Mesothelial cell of epicardium (in vitro differentiated cells): ENCODE measurements at places on chromosomes 6 and 20.

GRCh38 chr20:24376311-24377099 lies 92.9 kb upstream of the SYNDIG1 start:
- H3K27me3 ChIP-seq: peaks cover 25% of the 10 kb centered on the region
- no peak overlapping the region for H3K4me3 ChIP-seq
- no peak for DNase-seq
- no peaks in the 10 kb centered on the region for H3K36me3 ChIP-seq
- peaks cover 5% of the 10 kb centered on the region for H3K4me1 ChIP-seq

DNA sequence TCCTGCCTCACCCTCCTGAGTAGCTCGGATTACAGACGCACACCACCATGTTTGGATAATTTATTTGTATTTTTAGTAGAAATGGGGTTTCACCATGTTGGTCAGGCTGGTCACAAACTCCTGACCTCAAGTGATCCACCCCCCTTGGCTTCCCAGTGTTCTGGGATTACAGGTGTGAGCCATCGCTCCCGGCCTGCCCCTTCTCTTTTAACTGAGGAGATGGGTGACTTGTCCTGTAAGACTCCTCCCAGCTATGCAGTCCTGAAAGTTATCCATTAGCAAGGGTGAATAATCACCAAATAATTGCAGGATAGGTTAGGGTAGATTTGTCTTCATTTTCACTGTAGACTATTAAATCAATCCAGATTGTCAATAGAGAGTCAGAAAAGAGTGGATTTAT lies 40.5 kb upstream of the JARID2 start:
- H3K4me1 ChIP-seq: peaks cover 28% of the 10 kb centered on the region
- H3K36me3 ChIP-seq: no peaks in the 10 kb centered on the region
- H3K27ac ChIP-seq: peak overlapping the region; percentile 61
- H3K4me3 ChIP-seq: no peak overlapping the region
- DNase-seq: no peak
- H3K27me3 ChIP-seq: no peaks in the 10 kb centered on the region

DNA sequence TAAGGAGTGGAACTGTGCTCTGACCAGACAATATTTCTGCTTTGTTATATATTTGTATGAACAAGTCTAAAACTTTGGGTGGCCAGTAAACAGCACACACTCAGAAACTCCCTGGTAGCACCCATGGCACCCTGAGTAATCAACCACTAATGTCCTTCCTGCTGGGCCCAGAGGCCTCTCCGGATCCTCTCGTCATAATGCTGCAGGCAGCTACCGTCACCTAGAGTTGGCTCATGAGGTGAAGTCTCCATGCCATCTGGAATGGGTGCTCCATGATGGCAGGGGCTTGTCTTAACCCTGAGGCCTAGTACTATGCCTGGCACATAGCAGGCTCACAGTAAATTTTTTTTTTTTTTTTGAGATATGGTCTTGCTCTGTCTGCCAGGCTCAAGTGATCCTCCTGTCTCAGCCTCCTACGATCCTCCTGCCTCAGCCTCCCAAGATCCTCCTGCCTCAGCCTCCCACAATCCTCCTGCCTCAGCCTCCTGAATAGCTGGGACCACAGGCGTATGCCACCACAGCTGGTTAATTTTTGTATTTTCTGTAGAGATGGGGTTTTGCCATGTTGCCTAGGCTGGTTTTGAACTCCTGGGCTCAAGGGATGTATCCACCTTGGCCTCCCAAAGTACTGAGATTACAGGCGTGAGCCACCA lies 3.0 kb upstream of the SDCBP2 start:
- H3K4me3 ChIP-seq: no peak overlapping the region
- H3K4me1 ChIP-seq: peaks cover 11% of the 10 kb centered on the region
- H3K27me3 ChIP-seq: no peaks in the 10 kb centered on the region
- peaks cover 9% of the 10 kb centered on the region for H3K36me3 ChIP-seq
- H3K27ac ChIP-seq: no peak overlapping the region

DNA sequence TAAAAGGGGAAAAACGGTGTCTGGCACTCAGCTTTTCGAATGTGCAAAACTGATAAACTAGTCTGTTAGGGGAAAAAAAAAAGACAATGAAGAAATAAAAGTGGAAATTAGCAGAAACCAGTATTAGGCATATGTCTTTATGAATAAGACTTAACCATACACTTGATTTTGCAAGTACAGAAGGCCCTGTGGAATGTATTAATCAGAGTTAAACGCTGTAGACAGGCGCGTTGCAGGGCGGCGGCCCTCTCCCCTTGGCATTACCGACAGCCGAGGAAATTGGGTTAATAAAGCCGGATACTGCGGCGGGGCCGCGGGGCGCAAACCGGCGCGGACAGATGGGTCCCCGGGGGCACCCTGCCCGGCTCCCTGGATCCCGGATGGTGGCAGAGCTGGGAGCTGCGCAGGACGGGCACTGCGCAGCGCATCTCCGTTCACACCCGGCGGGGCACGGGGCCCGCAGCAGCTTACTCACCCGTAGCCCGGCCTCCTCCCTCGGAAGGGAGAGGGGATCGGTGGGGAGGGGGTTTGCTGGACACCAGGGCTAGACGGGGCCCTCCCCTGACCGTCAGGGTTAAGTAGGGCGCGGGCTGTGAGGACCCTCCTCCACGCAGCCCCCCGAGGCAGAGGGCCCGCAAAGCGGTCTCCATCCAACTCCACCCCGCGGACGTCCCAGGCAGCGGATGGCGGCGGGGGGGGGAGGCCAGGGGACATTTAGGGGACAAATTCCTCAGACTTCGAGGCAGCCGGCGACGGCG lies 2.0 kb downstream of the BHLHE23 start:
- H3K4me1 ChIP-seq: peaks cover 7% of the 10 kb centered on the region
- H3K4me3 ChIP-seq: no peak overlapping the region

DNA sequence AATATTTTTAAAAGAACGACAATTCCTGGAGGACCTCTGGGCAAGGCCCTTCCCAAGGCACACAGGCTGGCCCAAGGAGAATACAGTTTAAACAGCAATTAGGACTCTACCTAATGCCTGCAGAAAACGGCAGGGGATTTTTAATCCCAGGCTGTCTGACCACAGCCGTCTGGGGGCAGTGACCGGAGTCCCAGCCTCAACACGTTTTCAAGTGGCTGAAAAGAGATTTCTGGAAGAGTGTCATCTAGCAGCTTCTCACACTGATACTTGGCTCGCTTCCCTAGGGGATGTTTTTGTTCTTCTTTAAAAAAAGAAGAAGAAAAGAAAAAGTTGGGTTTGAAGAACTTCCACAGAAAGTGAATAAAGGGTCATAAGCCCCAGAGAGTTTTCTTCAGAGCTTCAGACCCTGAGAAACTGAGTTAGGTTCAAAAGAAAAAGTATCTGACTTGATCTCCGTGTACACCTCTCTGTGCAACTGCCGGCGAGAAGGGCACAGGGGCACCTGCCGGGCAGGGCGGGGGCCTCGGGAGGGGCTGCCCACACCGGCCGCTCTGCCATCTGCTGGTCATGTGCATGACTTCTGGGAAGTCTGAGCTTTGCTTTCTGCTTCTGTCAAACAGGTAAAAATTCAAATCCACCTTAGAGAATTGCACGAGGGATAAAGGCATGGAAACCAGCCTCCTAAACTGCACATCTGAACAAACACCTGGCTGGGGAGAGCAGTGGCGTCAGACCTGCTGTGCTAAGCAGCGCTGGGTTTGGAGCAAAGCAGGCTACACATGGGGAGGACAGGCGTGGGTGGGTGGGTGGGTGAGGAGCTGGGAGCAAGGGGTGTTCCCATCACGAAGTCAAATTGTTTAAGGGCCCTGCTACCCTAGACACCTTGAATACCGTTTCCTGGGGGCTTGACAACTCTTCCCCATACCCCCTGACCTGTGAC lies 33.0 kb downstream of the RRBP1 start:
- H3K27ac ChIP-seq: peak overlapping the region; percentile 54

DNA sequence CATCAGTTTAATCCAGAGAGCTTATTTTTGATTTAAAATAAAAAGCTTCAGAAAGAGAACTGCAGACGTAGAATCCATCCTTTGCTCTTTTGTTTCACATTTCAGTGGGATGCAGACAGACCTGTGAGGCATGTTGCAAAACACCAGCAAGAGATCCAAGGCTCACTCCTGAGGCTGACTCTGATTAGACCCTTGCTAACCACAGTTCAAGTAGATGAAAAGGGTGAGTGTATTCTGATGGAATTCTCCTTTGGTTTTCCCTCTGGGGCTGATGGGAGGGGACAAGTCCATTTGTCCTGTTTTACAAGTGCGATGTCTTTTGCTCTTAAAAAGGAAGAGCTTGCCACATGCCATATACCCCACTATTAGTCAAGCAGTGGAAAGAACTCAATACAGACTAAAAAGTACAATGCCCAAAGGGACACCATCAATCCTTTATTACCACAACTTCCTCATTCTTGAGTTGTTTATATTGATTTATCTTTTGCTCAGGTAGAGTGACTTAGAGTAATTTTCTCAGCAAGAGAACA lies 772.7 kb downstream of the MAFB start:
- DNase-seq: no peak
- H3K4me1 ChIP-seq: no peaks in the 10 kb centered on the region
- H3K27ac ChIP-seq: no peak overlapping the region
- H3K27me3 ChIP-seq: peaks cover 6% of the 10 kb centered on the region
- no peaks in the 10 kb centered on the region for H3K36me3 ChIP-seq

- H3K27ac ChIP-seq: no peak overlapping the region
- DNase-seq: no peak
- no peaks in the 10 kb centered on the region for H3K27me3 ChIP-seq
- H3K4me1 ChIP-seq: no peaks in the 10 kb centered on the region
Measured at GRCh38 chr6:83824831-83825230, 28.3 kb upstream of the RIPPLY2 start.

DNA sequence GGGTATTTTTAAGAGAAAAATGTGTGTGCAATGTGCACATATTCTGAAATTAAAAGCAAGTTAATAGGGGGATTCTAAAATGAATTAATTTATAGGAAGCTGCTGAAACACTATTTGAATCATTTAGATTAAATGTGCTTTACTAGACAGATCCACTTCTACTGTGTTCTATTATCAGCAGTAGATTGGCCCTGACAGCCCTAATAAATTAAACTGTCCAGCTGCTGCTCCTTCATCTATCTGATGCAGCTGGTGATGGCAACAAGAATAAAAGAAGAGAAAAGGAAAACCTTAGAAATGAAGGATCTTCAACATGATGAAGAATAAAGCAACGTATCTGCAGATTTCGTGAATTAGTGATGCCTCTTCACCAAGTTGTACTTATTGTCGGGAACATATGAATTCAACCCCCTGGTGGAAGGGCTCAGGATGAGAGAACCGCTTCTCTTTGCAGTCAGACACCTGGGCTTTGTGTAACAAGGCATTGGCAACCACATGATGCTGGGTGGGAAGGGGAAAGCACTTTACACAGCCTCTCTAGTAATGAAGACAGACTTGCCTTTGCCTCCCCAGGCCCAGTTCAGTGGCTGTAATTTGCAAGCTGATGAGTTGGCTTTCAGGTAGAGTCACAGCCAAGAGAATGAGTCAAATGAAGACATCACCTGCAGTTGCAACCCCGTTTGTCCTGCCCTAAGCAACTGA lies 94.4 kb downstream of the LAMP5 start:
- H3K4me3 ChIP-seq: no peak overlapping the region
- H3K36me3 ChIP-seq: no peaks in the 10 kb centered on the region
- H3K27me3 ChIP-seq: peaks cover 2% of the 10 kb centered on the region
- no peaks in the 10 kb centered on the region for H3K4me1 ChIP-seq

DNA sequence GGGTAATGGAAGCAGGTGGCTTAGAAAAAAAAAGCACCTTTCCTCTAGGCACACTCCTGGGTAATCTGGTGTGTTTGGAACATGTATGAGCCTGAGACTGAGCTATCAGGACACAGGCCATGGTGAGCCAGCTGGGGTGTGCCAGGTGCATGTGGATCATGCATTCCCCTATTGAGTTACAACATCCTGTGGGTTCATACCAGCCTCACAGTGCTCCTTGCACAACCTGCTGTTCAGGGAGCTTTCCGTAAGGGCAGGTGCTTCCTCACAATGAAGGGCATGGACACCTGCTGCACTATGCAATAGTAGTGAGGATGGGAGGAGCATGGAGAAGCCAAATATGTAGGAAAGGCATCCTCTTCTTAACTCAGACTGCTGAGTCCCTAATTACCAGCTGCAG lies 197.2 kb upstream of the SUPT3H start:
- no peak overlapping the region for H3K27ac ChIP-seq
- H3K4me3 ChIP-seq: no peak overlapping the region
- H3K27me3 ChIP-seq: peaks cover 2% of the 10 kb centered on the region
- no peak for DNase-seq
- H3K4me1 ChIP-seq: peaks cover 7% of the 10 kb centered on the region
